Left hindlimb (tissue), 1 donor: ENCODE measurements at places on chromosomes 16 and 17.
A peak's percentile ranks its signal among the peaks of the same experiment; 100 is the strongest.

- no peak for DNase-seq
Measured at GRCh38 chr16:80442779-80443178, 98.0 kb upstream of the DYNLRB2 start.

DNA sequence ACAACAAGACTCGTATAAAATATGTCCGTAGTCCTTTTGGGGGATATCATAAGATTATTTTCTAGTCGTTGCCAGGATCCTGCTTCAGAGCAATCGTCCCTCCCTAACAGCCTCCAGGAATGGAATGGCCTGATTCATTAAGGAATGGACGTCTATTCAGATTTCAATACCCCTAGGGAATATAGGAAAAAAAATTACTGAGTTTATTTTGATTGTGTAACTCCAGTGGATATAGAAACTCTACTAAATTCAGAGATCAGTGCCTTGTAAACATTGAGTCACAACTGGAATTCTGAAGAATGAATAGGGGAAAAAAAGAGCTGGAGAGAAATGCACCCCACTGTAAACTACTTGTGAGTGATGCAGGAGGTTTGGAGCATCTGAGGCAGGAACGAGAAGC lies 1171.5 kb upstream of the GOT2 start:
- DNase-seq = peak; percentile 30

- no peak for DNase-seq
Measured at GRCh38 chr17:8532021-8532420, 96.3 kb downstream of the NDEL1 start.

DNA sequence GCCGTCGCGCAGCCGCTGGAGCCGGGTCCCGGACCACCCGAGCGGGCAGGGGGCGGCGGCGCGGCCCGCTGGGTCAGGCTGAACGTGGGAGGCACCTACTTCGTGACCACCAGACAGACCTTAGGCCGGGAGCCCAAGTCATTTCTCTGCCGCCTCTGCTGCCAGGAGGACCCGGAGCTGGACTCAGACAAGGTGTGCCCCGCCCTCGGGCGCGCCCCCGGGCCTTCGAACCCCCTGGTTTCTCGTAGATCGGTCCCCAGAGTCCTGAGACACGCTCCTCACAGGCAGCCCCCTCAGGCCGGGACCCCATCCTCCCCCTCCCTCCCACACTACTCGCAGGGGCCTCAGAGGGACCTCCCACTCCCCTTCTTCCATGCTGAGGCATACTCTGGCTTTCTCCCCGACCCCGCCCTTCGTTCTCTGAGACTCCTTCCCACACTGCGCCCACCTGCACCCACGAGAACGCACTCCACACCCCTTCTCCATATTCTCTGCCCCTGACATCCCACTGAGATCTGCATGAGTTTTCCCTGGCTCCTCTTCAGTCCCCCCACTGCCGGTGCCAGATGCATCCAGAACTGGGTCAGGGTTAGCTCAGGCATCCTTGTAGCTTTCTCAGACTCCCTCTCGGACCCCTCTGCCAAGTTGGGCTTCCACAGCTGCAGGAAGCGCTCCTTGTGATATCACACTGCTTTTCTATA lies 523 bp downstream of the KCTD2 start:
- peak; percentile 61 for DNase-seq

DNA sequence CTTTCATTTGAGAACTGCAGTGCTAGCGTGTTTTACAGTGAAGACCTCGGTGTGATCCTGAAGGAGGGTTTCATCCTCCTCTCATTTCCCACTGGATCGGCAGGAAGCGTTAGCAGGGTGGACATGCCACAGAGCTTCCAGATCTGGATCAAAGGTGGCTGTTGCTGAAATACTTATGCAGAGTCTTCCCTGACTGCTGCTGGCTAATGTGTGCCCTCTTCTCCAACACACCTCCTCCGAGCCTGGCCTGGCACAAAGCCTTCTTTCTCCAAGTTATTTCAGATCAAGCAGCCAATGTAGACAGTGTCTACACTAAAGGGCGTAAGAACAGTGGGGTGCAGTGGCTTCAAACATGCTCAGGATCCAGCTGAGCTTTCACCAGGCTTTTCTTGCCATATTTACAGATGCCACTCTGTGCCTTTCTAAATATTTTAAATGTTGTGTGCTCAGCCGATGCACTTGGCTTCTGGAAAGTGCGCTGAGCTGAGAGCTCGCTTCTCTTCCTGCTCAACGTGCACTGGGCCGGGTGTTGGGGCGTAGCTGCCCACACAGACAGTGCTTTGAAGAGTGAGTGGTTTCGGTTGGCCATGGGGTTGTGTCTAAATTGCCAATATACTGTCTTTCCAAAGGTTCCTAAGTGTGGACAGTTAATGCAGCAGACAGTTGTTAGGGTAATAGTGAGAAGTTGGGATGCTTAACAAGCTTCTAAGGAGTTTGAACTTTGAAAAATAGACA lies 2.1 kb downstream of the ZNF750 start:
- no peak for DNase-seq
